ENCODE measurements at places on chromosomes 6 and 20.

DNA sequence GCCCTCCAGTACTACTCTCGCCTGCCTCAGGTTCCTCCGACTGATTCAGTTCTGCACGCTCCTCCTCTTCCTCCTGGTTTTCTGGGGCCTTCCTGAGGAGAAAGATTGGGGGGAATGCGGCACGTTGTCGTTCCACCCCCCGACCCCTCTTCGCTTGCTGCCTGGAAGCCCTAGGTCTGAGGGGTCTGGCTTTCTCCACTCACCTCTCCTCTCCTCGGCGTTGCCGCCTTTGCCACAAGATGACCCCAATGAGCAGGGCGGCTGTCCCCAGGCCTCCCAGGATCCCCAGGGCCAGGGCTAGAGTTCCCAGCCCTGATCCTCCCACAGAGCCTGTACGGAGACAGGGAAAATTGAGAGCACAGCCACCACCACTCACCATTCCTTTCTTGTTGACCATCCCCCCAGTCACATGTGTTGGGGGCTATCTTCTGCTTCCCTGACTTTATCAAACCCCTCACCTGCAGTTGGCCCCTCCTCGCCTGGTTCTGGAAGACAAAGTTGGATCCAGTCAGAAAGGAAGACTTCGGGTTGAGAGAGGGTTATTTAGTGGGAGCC lies 2.8 kb downstream of the AGER start:
- no peak for DNase-seq

- no peak for DNase-seq
These were observed 21.9 kb upstream of the BEND6 start for GRCh38 chr6:56932910-56933477.

DNA sequence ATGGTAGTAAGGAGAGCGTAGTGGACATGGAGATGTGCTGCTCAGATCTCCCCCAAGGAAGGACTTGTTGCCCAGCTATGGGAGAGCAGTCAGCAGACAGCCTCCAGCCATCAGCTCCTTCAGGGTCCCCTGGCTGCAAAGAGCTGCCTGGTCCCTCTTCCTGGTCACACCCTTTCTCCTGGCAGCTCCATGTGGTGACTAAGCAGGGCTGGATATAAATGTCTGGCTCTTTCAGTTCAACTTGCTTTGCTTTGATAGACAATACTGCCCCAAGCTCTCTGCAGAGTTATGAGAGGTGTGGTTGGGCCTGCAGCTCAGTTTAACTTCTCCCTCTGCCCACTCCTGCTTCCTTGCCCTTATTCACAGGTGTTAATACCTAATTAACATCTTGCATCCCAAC lies 64.1 kb upstream of the DDR1 start:
- peak; percentile 78 for DNase-seq

GRCh38 chr20:5488823-5489222 lies 172.1 kb upstream of the PROKR2 start:
- DNase-seq: no peak

DNA sequence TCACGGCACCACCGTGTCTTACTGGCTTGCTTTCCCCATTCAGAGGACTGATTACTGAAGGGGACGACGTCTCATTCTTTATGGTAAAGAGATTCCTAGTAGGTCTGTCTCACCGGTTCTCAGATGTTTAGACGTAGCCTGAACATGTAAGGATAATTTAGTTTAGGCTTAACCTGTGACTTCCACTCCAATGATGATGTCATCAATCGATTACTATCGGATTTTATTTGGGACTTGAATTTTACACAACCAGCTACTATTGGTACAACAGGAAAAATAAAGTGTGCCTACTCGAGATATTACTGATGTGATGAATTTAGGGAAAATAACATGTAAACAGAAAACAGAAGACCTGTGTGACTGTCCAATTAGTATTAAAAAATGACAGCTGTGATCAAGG lies 4.5 kb upstream of the SSR1 start:
- DNase-seq: no peak
